ENCODE measurements at places on chromosomes 7 and 10.

DNA sequence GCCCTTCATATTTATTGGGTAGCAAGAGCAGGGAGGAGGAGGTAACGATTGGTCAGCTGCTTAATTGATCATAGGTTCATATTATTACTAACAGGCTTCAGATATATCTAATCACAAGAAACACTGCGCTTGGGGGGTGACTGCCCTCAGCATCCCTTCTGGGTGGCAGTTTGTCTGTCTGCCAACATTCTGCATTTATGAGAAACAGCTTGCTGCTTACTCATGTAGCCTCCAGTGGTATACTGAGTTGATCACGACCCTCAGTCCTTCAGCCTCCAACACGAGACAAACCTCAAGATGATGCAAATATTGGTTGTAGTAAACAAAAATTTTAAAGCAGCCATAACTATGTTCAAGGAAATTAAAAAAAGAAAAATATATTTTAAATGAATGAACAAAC lies 657.8 kb upstream of the PHF14 start:
- no peak for DNase-seq

DNA sequence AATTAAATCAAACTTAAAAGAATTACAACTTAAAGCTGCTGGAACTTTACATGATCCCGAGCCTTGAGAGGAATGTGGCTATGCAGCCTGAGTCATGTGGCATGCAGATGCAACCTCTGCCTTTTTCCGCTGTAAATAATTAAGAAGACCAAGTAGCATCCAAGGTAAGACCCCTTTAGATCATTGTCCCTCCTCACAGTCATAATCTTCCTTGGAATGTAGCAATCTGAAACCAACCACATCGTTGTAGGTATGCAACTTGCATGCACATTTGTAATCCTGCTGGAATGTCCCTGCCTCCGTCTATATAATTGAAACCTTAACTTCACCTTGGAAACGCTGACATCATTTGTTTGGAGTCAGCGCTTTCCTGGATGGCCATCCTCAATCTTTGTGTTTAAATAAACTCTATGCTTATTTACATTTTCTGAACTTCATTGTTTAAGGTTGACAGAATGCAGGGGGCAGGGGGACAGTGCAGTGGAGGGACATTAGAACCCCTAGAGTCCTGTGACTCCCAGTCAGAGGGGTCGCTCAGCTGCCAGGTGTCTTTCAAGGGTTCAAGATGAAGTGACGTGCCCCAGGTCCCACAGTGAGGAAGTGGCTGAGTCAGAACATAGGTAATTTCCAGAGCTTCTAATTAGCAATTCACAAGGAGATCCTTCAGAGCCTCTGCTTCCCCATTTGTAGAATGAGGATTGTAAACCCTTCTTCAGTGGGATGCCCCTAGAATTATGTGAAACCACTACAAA lies 110.7 kb downstream of the RALA start:
- DNase-seq: no peak

- no peak for DNase-seq
These were observed 66.9 kb downstream of the BAMBI start for GRCh38 chr10:28744069-28744768.

- no peak for DNase-seq
These were observed 13.6 kb downstream of the CAMK2B start for GRCh38 chr7:44311561-44312495.

GRCh38 chr10:5434017-5434753 lies 21.8 kb downstream of the NET1 start:
- DNase-seq: peak; percentile 37

All from HCT116 (cell line).